ENCODE measurements at places on chromosomes 3 and 15.

GRCh38 chr3:58779934-58780333 is 113.4 kb upstream of the FAM3D start:
- DNase-seq, result no peak

GRCh38 chr15:85763157-85763556 is 31.6 kb downstream of the KLHL25 start:
- DNase-seq, result no peak

DNA sequence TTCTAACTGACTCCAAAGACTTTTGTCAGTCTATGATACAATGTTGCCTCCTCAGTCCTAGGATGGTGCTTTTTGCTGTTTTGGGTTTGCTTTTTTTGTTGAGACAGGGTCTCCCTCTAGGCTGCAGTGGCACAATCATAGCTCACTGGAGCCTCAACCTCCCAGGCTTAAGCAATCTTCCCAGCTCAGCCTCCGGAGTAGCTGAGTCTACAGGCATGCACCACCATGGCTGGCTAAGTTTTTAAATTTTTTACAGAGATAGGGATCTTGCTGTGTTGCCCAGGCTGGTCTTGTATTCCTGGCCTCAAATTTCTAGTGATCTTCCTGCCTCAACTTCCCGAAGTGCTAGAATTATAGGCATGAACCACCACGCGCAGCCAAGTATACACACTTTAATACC is 22.5 kb downstream of the RUBCN start:
- DNase-seq, result no peak

DNA sequence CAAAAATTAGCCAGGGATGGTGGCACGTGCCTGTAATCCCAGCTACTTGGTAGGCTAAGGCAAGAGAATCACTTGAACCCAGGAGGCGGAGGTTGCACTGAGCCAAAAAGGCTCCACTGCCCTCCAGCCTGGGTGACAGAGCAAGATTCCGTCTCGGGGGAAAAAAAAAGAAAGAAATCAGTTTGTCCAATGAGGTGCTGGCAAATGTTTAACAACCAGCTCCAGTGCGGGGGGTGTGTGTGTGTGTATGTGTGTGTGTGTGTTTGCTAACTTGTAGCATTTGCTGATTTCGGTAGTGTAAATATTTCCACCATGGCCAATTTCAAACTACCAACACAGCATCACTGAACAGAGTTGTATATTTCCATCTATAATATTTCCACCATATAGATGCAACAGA is 23.8 kb upstream of the IDH2 start:
- no peak for DNase-seq

DNA sequence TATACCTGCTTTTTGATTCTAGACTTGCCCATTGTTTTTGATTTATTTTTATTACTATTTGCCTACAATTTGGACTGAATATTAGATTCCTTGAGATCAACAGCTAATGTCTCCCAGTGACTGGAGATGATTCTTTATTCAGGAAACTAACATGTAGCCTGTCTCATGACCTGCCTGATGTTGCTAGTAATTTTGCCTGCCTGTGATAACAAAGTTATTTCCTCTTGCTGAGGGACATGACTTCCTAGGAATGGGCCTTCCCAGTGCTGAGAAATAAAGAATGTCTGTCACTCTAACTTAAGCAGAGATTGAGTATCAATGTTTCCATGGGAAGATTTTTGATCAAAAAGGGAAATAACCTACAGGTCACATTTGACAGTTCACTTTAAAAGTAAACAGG is 13.4 kb upstream of the NPHP3 start:
- DNase-seq, result no peak

GRCh38 chr15:87896936-87897335 is 359.6 kb downstream of the NTRK3 start:
- DNase-seq, result no peak

GRCh38 chr15:50127255-50127777 is 8.3 kb upstream of the ATP8B4 start:
- DNase-seq, result no peak

GRCh38 chr3:34300621-34301020 is 502.2 kb downstream of the PDCD6IP start:
- DNase-seq, result no peak

GRCh38 chr3:191680989-191681597 is 220.1 kb downstream of the PYDC2 start:
- DNase-seq, result no peak

- DNase-seq, result no peak
These were observed 17.1 kb upstream of the VILL start for GRCh38 chr3:37973246-37974054.

- DNase-seq, result no peak
These were observed 1.3 kb downstream of the PLCH1 start for GRCh38 chr3:155743606-155744005.

- DNase-seq, result no peak
These were observed 11.9 kb upstream of the SH3GL3 start for GRCh38 chr15:83435202-83435601.

GRCh38 chr15:92682741-92683510 is 27.4 kb upstream of the FAM174B start:
- no peak for DNase-seq

GRCh38 chr15:67107014-67107812 is 41.8 kb downstream of the SMAD3 start:
- no peak for DNase-seq
